ENCODE measurements at places on chromosomes 1 and 21.

- no peak for DNase-seq
Observed at GRCh38 chr1:203028067-203028783, 1.9 kb downstream of the PPFIA4 start.

- DNase-seq, result no peak
Observed at GRCh38 chr21:32803651-32804050, 32.1 kb upstream of the PAXBP1 start.

DNA sequence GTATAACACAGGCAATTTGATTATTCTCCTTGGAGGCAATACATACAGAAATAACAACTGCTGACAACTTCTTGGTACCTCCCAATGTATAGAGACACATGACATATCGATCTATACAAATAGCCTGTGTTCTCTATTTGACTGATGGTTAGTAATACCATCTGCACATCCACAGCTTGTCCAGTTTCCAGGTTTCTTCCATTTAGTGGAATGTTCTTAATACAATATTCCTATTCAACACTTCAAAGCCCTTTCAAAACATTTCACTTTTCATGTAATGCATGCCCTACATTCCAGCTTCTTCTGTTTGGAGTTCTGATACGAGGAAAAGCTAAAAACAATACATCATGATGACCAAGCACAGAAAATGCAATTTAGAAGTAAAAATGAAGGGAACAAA, 37.0 kb upstream of the GORAB start:
- no peak for DNase-seq

- no peak for DNase-seq
Observed at GRCh38 chr1:229164836-229165735, 105.8 kb upstream of the RAB4A start.

DNA sequence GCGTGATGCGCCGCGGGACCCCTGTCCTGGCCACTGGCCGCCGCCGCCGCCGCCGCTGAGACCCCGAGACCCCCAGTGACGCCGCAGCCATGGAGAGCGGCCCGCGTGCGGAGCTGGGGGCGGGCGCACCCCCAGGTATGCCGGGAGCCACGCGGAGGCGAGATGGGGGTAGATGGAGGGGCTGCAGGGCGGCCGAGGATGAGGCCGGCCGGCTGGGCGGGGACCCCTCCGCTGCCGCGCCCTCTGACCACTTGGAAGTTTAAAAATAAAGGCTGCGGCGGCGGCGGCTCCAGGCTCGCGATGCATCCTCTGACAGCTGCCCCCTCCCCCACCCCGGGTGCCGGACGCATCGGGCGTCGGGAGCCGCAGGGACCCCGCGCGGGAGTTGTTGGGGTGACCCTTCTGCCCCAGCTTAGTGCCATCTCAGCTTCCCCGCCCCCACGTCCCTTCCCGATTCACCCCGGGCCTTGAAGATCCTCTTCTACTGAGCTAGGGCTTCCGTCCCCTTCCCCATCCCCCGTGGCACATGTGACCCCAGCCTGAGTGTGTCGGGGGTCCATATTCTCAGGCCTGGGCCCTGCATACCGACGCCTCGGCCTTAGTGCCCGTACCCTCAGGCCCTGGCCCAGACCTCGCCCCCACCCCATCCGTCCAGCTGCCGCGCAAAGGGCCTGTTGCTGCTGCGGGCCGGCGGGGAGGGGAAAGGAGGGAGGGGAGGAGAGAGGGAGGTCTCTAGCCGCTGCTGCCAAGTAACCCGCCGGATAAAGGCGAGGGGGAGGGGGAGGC, 562 bp downstream of the MAP7D1 start:
- DNase-seq, result peak; percentile 49

DNA sequence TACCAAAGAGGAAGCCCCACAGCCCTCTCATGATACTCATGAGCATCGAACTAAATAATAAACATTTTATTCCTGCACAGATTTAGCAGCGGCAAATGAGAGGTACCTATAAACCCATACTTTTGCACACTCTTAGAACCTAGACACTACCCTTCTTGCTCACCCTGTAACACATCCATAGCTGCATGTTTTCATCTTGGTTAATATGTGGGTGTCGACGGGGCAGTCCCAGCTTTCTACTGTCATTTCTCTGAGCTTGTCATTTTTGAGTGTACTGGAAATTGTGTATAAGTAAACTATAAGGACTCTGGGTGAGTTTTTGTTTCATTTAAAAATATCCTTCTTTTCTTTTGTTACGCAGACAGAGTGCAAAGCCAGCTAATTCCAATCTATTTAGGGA, 25.5 kb downstream of the OVGP1 start:
- DNase-seq, result no peak

- no peak for DNase-seq
Observed at GRCh38 chr1:226964068-226964425, 24.0 kb downstream of the COQ8A start.

DNA sequence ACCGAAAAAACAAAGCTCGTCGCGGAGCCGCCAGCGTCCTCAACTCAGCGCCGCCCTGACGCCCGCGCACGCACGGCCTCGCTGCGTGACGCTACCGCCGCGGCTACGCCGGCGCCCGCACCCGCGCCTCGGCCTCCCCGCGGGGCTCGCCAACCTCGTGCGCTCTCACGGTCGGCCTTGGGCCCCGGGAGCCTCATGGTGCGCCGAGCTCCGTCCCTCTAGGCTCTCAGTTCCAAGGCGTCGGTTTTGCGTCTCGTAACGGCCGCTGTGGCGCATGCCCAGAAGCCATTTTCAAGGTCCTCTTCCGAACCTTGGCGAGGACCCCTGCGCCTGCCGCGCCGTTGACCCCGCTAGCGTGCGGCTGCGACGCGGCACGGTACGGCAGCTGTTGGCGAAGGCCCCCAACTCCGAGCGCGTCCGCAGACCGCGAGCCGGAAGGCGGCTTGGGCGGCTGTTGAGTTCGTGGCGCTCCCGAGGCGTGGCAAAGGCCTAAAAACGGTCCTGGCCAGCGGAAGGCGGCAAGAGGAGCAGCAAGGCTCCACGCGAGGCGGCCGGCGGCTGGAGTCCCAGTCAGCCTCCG, at the start of gene HENMT1:
Gene HENMT1 (minus strand): TSS at position 64 of the 580 bp plus-strand sequence. CDS start 1,209 bp downstream, outside the sequence.
- DNase-seq, result peak; percentile 43

- DNase-seq, result no peak
Observed at GRCh38 chr21:32298658-32299081, at the start of gene MRAP. Gene MRAP (plus strand): TSS chr21:32298855. CDS start chr21:32298972, 117 bp downstream.

GRCh38 chr1:203692565-203693470, 66.2 kb downstream of the ATP2B4 start:
- no peak for DNase-seq

- no peak for DNase-seq
Observed at GRCh38 chr1:232207073-232207866, 422.7 kb downstream of the SIPA1L2 start.

- DNase-seq, result no peak
Observed at GRCh38 chr1:38744452-38745350, 114.9 kb downstream of the RRAGC start.

DNA sequence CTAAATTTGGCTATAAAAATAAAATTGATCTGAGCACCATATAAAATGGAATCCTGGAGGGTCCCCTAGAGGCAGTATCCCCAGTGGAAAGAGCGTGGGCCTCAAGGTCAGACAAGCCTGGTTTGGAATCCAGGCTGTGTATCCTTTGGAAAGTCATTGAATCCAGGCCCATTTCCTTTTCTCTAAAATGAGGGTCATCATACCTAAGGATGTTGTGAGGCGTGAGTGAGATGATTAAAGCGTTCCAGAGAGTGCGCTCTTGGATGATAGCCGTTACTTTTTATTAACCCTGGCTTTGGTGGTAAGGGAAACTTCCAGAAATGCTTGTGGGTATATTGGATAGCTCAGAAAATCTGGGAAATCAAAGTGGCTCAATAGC, 683 bp upstream of the ZNF436 start:
- no peak for DNase-seq

DNA sequence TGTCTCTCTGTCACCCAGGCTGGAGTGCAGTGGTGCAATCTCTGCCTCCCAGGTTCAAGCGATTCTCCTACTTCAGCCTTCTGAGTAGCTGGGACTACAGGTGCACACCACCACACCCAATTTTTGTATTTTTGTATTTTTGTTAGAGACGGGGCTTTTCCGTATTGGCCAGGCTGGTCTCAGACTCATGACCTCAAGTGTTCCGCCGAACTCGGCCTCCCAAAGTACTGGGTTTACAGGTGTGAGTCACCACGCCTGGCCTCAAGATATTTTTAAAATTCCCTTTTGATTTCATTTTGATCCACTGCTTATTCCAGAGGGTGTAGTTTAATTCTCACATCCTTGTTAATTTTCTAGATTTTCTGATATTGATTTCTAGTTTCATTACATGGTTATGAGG, 3.8 kb downstream of the IFI44L start:
- DNase-seq, result no peak

GRCh38 chr1:10657088-10657847, 139.2 kb downstream of the CASZ1 start:
- DNase-seq, result no peak

GRCh38 chr1:100065183-100065968, 67.4 kb downstream of the SASS6 start:
- no peak for DNase-seq

- DNase-seq, result no peak
Observed at GRCh38 chr1:207964195-207964966, 53.5 kb upstream of the CD34 start.

GRCh38 chr1:26696654-26697430, 1.0 kb downstream of the ARID1A start:
- peak; percentile 60 for DNase-seq

DNA sequence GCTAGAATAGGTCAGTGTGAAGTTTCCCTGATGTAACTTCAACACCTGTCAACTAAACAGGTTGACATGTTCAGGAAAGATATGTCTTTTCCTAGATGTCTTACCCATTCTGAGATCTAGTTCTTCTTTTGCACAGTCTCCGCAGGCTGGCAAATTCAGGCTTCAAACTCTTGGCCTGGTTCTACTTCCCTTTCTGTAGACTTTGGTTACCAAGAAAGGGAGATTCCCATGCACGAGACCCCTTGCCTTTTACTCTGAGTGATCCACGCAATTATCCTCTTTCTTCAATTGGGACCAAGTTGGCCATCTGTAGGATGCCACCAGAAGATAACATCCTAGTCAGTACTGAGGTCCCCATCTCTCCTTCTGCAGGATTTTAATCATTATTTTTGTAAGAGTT, 2.0 kb downstream of the CFAP45 start:
- no peak for DNase-seq

DNA sequence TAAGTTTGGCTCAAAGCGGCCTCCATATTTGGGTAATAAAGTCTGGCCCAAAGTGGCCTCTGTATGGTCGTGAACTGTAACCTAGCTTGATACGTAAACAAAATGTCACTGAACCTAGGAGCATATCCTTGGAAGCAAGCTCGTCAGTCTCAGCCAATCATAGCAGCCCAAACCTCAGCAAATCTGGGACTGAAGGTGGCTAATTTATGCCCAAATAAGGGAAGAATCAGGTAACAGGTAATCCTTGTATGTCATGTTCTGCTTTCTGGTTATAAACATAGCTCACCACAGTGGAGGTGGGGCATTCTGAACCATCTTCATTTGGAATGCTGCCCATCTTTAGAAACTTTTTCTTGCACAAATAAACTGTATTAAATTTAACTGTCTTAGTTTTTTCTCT, 281.1 kb downstream of the TTLL7 start:
- DNase-seq, result no peak

- no peak for DNase-seq
Observed at GRCh38 chr1:15051882-15052528, 101.5 kb upstream of the TMEM51 start.

DNA sequence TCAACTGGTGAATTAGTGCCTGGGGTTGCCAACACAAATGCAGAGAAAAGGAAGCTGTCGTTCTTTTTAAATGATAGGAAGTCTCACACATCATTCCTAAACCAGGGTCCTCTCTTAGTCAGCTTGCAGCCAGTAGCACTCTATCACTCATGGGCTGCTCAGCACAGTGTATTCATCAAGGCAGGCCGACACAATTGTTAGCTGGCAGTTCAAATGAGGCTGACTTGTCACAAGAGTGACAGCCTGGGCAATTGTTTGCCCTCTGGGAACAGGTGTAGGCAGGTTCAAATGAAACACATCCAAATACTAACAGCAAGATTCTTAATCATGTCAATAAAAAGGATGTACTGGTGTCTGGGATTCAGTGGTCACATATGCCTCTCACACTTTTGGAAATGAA, 76.9 kb downstream of the ERICH3 start:
- DNase-seq, result no peak

DNA sequence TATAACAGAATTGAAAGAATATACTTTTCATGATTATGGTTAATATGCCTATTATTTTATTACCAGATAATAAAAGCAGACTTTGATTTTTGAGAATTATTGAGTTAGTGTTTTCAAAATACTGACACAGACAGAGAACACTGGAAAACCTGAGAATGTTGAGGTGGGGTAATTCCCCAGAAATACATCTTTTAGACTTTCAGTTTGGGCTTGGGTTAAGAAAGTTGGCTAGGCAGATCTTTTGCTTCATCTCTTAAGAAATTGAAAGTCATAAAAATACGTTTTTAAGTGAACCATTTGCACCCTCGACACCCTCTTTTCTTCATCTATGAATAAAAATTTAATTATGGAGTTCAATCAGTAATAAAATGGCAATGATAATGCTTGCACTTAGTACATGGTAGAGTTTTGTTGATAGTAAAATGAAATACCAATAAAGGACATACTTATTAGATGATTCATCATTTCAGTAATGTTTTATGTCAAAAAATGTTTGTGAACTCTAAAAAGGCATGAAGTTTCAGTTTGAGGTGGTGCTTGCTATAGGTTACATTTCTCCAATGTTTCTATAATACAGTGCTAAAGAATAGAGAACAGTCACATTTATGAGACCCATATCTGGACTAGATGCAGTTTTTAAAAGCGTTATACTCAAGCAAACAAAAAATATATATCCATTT, 1.9 kb upstream of the SAMSN1 start:
- DNase-seq, result no peak

DNA sequence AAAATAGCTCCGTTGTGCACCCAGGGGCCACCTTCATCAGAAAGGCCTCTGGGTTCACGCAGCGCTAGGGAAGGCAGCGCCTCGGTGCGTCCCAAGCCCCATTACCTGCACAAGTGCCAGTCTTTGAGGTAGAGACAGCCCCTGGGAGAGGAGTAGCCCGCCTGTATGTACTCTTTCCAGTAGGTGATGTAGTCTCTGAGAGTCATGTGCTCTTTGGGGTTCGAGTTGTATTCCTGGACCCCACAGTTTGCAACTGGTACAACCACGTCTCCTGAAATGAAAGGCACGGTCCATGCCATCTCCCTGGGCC, 601 bp downstream of the JMJD4 start:
- no peak for DNase-seq

- DNase-seq, result peak; percentile 89
Observed at GRCh38 chr1:182143154-182143657, 81.7 kb upstream of the ZNF648 start.

DNA sequence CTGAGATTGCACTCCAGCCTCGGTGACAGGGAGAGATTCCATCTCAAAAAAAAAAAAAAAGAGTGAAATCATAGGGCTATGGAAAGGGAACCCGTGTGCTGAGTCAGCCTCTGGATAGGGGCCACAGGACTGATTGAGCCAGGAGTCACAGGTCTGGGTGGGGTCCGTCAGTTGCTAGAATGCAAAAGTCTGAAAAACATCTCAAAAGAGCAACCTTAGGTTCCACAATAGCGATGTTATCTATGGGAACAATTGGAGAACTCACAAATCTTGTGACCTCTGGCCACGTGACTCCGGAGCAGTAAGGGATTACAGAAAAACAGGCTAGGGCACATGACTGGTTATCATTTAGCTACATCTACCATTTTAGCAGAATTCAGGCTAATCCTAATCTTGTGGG, 32.8 kb upstream of the GREM2 start:
- no peak for DNase-seq

All from HL-60 (cell line).